ENCODE measurements at places on chromosomes 7 and 10. TPM values are rescaled to one million over a fixed set of nuclear protein-coding genes. Genes with fewer than 3 reads are reported as not detected.

DNA sequence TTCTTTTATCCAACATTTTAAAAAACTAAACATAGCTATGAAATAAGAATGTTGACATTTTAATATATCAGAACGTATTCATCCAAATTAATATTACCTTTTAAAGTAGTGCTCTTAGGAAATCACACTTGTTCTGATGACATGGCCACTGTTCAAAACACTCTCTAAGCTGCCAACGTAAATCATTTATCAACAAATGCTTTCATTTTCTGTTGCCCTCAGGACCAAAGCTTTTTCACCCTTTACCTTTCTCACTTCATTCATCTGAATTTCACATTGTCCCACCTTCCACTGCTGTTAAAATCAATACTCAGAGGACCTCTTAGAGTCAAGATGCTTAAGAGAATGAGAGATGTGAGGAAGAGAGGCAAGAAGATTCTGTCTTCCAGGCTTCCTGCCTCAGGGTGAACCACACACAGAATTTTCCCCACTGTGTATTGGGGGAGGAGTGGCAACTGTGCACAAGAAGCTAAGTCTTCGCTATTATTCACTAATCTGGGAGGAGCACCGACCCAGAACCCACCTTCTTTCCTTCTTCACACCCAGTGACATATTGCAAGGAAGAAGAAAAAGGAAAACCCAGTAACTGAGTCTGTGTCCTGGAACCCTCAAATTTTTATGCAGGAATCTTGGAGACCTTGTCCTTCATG, 21.0 kb downstream of the HIBADH start:
- no peaks in the 10 kb centered on the region for H3K27me3 ChIP-seq
- H3K4me3 ChIP-seq = no peak overlapping the region
- H3K36me3 ChIP-seq = peaks cover 14% of the 10 kb centered on the region
- no peak for DNase-seq

- H3K27ac ChIP-seq = no peak overlapping the region
- no peaks in the 10 kb centered on the region for H3K27me3 ChIP-seq
- H3K36me3 ChIP-seq = no peaks in the 10 kb centered on the region
- H3K4me1 ChIP-seq = no peaks in the 10 kb centered on the region
Observed at GRCh38 chr10:38174336-38174735, 80.2 kb downstream of the ZNF37A start.

OR2A25 gene
- total RNA-seq = not detected

DNA sequence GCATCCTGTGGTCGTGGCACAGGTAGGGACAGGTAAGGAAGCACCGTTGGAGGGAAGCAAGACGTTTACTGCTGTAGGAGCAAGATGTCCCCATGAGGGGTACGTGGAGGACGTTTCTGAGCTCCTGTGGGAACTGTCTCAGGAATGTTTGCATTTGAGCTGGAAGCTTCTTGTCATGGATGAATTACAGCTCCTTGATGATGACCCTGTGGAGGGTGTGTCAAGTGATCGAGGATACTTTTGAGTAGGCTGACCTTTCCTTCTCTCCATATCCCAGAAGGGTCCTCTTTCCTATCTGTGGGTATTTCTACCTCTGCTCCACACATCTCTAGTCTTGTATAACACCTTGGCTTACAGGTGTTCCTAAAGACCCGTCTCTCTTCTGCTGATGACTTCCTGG, 94.8 kb downstream of the PFKFB3 start:
- H3K27me3 ChIP-seq = no peaks in the 10 kb centered on the region
- H3K4me1 ChIP-seq = peaks cover 56% of the 10 kb centered on the region
- DNase-seq = no peak
- H3K36me3 ChIP-seq = peaks cover 28% of the 10 kb centered on the region

GRCh38 chr7:106551936-106552335, 109.0 kb downstream of the CCDC71L start:
- DNase-seq = no peak
- no peaks in the 10 kb centered on the region for H3K36me3 ChIP-seq
- peaks cover 11% of the 10 kb centered on the region for H3K27me3 ChIP-seq
- no peak overlapping the region for H3K4me3 ChIP-seq

- DNase-seq = no peak
- no peak overlapping the region for H3K4me3 ChIP-seq
- H3K4me1 ChIP-seq = no peaks in the 10 kb centered on the region
- H3K27ac ChIP-seq = no peak overlapping the region
- no peaks in the 10 kb centered on the region for H3K36me3 ChIP-seq
Observed at GRCh38 chr10:43049081-43049551, 27.8 kb upstream of the RET start.

GRCh38 chr7:102994567-102994966, 80.0 kb downstream of the FBXL13 start:
- H3K4me1 ChIP-seq = peaks cover 4% of the 10 kb centered on the region
- H3K36me3 ChIP-seq = no peaks in the 10 kb centered on the region
- no peak overlapping the region for H3K27ac ChIP-seq
- H3K27me3 ChIP-seq = no peaks in the 10 kb centered on the region

C10orf53 gene
- not detected for total RNA-seq

HOXA2 gene
- not detected for total RNA-seq

PNLIP gene
- not detected for total RNA-seq

FAM237B gene
- total RNA-seq = not detected

- no peak overlapping the region for H3K4me3 ChIP-seq
- H3K27ac ChIP-seq = peak overlapping the region; percentile 56
- peaks cover 66% of the 10 kb centered on the region for H3K4me1 ChIP-seq
- H3K27me3 ChIP-seq = no peaks in the 10 kb centered on the region
Observed at GRCh38 chr10:47259466-47259865, 40.5 kb upstream of the GDF10 start.

DNA sequence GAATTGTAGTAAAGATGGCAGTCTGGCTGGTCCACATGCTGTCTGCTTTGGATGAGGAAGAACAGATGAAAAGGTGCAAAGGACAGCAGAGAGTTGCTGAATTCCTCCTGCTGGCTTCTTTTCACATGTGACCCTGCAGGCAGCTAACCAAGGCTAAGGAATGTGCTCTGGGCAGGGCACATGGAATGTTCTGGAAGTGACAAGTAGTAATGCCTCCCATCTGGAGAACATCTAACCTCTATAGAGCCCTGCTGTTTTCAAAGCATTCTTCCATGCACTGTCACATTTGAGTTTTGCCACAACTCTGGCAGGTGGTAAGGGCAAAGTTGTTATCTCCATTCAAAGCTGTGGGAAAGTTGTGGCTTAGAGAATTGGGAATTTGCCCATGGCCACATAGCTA, 208.8 kb downstream of the STK31 start:
- H3K4me3 ChIP-seq = no peak overlapping the region
- H3K4me1 ChIP-seq = no peaks in the 10 kb centered on the region
- H3K36me3 ChIP-seq = no peaks in the 10 kb centered on the region
- peaks cover 5% of the 10 kb centered on the region for H3K27me3 ChIP-seq
- H3K27ac ChIP-seq = no peak overlapping the region

DNA sequence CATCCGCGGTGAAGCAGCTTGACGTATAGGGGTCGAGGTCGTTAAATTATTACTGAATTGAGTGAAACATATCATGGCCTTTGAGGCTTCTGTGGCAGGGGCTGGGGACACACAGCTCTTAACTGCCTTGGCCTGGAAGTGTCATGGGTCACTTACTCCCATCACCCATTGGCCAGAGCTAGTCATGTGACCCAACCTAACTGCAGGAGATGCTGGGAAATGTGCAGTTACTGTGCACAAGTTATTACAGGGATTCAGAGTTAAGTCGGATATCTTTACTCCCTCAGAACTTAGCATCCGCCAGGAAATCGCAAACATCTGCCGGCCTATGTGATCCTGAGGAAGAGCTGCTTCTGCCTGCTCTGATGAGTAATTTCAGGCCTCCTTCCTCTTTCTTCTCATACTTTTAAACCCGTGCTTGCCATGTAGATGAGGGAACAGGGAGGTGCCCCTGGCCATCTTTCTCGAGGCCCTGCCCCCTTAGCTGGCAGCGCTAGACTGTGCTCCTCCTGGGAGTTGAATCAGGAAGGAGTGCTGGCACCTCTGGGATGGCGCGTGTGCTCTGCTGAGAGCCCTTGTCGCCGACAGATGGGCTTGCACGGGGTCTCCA, 203.6 kb downstream of the TCF7L2 start:
- no peaks in the 10 kb centered on the region for H3K27me3 ChIP-seq
- no peak for DNase-seq
- no peaks in the 10 kb centered on the region for H3K36me3 ChIP-seq
- H3K4me1 ChIP-seq = no peaks in the 10 kb centered on the region

DPP6 gene
- total RNA-seq = not detected

DNA sequence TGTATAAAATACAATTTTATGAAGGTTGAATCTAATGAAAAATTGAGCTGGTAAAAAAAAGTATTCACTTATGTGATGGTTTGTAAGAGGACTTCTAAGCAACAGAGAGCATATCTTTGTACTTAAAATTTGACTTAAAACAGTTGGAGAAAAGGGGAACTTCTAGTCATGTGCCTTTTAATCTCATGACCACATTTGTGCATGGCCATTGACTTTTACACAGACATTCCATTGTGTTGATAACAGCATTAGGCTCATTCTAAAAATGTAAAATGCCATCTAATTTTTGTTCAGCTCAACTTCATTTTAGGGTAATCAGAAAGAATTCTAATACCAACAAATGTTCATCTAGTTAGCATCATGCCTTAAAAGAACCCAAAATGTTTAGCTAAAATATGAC, 119.9 kb downstream of the HPSE2 start:
- no peaks in the 10 kb centered on the region for H3K4me1 ChIP-seq
- H3K36me3 ChIP-seq = no peaks in the 10 kb centered on the region
- H3K4me3 ChIP-seq = no peak overlapping the region
- H3K27ac ChIP-seq = no peak overlapping the region

- no peak for DNase-seq
- H3K4me1 ChIP-seq = peaks cover 27% of the 10 kb centered on the region
- H3K36me3 ChIP-seq = no peaks in the 10 kb centered on the region
- H3K27ac ChIP-seq = no peak overlapping the region
- no peak overlapping the region for H3K4me3 ChIP-seq
Observed at GRCh38 chr10:35409094-35409582, 72.8 kb downstream of the CCNY start.

DNA sequence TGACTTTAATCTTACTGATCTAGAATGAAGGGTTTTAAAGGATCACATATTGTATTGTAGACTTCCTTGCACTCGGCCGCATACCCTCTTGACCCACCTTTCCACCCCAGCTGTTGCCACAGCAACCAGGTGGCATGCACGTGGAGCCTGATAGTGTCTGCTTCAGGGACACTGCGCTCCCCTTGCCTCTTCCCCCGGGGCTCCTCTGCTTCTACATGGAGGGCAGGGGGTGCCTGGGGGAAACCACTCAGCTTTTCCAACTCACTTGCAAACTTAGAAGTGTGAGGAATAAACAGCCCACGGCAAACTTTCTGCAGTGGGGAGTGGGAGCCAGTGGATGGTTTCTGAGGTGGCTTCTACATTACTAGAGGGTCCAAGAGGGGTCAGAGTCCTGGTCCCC, 458.6 kb downstream of the PLXNA4 start:
- H3K27ac ChIP-seq = no peak overlapping the region
- peaks cover 9% of the 10 kb centered on the region for H3K27me3 ChIP-seq
- H3K4me1 ChIP-seq = no peaks in the 10 kb centered on the region
- H3K4me3 ChIP-seq = no peak overlapping the region
- DNase-seq = no peak
- no peaks in the 10 kb centered on the region for H3K36me3 ChIP-seq

DNA sequence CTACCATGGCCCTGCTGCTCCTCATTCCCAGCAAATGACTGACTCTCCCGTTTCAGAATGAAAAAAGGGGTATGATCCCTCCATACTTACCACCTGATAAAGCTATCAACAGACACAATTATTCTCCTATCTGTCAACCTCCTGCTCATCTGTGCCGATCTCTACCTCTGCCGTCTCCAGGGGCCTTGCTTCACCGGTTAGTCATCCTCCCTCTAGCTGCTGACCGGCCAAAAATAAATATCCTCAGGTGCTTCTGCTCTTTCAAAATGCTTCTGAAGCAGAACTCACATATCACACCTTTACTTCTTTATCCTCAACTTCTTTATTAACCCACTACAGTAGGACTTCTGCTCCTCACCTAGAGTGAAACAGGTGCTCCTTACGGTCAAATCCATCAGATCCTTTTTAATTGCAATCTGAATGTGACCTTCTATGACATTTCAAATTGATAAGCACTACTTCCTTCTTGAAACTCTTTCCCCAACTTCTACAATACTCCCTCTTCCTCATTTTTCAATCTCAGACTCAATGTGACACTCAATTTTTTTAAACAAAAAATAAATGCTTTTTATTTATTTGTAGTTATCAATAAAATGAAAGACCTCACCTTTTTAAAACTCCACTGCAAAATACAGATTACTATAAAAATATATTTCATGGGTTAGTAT, 63.2 kb downstream of the LMBR1 start:
- no peak for DNase-seq
- peaks cover 11% of the 10 kb centered on the region for H3K36me3 ChIP-seq
- no peaks in the 10 kb centered on the region for H3K27me3 ChIP-seq
- no peaks in the 10 kb centered on the region for H3K4me1 ChIP-seq
- H3K27ac ChIP-seq = no peak overlapping the region
- no peak overlapping the region for H3K4me3 ChIP-seq

BTBD16 gene
- total RNA-seq = not detected

LRRD1 gene
- total RNA-seq = not detected

- no peaks in the 10 kb centered on the region for H3K27me3 ChIP-seq
- no peaks in the 10 kb centered on the region for H3K36me3 ChIP-seq
- no peak overlapping the region for H3K4me3 ChIP-seq
- no peak for DNase-seq
Observed at GRCh38 chr10:71272056-71272771, 46.8 kb upstream of the SLC29A3 start.

PPP1R9A gene
- not detected for total RNA-seq

OR6V1 gene
- not detected for total RNA-seq

GRCh38 chr7:27802999-27803398, 63.0 kb downstream of the TAX1BP1 start:
- H3K27me3 ChIP-seq = no peaks in the 10 kb centered on the region
- H3K27ac ChIP-seq = no peak overlapping the region
- no peak overlapping the region for H3K4me3 ChIP-seq
- H3K36me3 ChIP-seq = peaks cover 19% of the 10 kb centered on the region

TACC2 gene
- total RNA-seq = not detected

GRCh38 chr10:13340626-13341376, 7.3 kb downstream of the SEPHS1 start:
- H3K36me3 ChIP-seq = peaks cover 32% of the 10 kb centered on the region
- peak; percentile 76 for DNase-seq
- peaks cover 31% of the 10 kb centered on the region for H3K4me1 ChIP-seq
- H3K4me3 ChIP-seq = peak overlapping the region; percentile 61
- peak overlapping the region; percentile 15 for H3K27ac ChIP-seq

- H3K27me3 ChIP-seq = no peaks in the 10 kb centered on the region
- no peaks in the 10 kb centered on the region for H3K36me3 ChIP-seq
- peak; percentile 77 for DNase-seq
Observed at GRCh38 chr10:71486484-71487114, 89.9 kb downstream of the CDH23 start.

GRCh38 chr10:130020651-130021382, 56.7 kb upstream of the EBF3 start:
- DNase-seq = no peak
- no peak overlapping the region for H3K4me3 ChIP-seq
- no peaks in the 10 kb centered on the region for H3K36me3 ChIP-seq
- peaks cover 8% of the 10 kb centered on the region for H3K4me1 ChIP-seq
- no peaks in the 10 kb centered on the region for H3K27me3 ChIP-seq

All from activated CD4-positive, alpha-beta T cell treated with anti-CD3 and anti-CD28 coated beads, Interleukin-2, amount 10 ng/mL, durations not matched to agents 24 days and 14 days (primary cell).